Pulmonary artery endothelial cell (primary cell): ENCODE measurements at places on chromosomes 6 and 20. TPM values are rescaled to one million over a fixed set of nuclear protein-coding genes. Genes with fewer than 3 reads are reported as not detected.

The SEMG1 gene
- not detected in 2 replicates for total RNA-seq

The ABHD16B gene
- not detected in 2 replicates for total RNA-seq

The IL20RA gene
- total RNA-seq, result under 0.01 TPM in 1 of 2 replicates, not detected in the other

The C20orf204 gene
- 1.7 and 1.9 TPM in 2 replicates for total RNA-seq

The NTSR1 gene
- total RNA-seq, result 1.8 and 2.2 TPM in 2 replicates
